ENCODE measurements at places on chromosomes 5 and 9.

DNA sequence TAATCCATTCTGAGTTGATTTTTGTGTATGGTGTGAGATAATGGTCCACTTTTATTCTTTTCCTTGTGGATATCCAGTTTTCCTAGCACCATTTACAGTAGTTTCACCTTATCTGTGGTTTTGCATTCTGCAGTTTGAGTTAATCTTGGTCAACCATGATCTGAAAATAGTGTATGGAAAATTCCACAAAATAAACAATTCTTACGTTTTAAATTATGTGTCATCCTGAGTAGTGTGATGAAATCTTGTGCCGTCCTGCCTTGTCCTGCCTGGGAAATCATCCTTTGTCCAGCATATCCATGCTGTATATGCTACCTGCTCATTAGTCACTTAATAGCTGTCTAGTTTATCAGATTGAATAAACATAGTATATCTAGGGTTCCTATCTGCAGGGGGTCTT lies 42.1 kb downstream of the CDC42SE2 start:
- DNase-seq = no peak

DNA sequence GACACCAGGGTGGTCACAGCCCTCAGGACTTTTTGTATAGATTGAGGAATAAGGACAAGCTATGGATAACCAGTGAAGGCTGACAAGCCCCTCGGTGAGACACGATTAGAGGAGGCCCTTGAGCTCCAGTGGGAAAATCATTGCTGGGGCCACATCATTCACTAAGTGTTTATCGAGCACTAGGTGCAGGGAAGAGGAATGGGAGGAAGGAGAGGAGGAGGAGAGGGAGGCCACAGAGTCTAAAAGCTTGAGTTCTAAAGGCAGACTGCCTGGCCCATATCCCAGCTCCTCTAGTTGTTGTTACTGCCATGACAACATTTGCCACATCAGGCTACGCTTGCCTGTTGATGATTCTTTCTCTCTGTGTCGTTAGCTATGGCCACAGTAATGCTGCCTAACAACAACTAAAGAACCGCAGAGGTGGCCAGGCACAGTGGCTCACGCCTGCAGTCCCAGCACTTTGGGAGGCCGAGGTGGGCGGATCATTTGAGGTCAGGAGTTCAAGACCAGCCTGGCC lies 37.6 kb downstream of the NKX2-5 start:
- no peak for DNase-seq

DNA sequence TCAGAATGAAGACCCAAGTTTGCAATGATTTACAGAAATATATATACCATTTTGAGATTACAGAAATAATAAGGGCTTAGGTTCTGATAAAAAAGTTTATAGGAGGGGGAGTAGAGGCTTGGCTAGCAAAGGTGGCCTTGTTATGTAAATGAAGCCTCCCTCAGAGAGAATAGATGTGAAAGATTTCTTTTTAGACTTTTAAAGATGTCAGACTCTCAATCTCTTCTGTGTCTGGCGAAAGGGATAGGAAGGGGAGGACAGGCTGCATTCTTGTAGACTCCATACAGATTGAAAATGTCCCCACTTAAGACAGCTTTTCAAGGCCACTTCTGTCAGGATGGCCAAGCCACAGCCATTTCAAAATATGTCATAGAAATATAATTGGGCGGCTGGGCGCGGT lies 63.1 kb upstream of the CLINT1 start:
- no peak for DNase-seq

DNA sequence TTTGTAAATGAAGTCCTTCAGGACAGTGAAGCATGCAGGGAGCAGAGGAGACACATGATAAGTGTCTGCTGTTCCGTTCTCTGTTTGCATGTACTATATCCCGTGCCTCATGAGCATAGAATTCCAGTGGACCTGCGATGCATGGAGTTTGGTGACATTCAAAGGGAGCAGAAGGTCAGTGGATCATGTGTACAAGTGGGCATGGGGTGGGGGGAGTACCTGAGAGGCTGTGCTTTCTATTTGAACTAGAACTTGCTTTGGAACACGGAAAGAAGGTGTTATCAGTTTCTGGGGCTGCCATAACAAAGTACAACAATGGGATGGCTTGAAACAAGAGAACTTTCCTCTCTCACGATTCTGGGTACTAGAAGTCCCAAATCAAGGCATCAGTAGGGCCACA lies 5.1 kb upstream of the CCNJL start:
- DNase-seq = no peak

- DNase-seq = no peak
Measured at GRCh38 chr9:108645520-108645919, 210.3 kb downstream of the ACTL7B start.

DNA sequence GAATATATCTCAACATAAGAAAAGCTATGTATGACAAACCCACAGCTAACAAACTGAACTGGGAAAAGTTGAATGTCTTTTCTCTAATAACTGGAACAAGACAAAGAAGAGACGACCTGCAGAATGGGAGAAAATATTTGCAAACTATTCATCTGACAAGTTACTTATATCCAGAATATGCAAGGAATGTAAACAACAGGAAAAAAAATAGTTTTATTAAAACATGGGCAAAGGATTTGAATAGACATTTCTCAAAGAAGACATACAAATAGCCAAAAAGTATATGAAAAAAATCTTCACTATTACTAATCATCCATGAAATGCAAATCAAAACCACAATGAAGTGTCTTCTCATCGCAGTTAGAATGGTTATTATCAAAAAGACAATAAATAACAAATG lies 181.7 kb upstream of the TLX3 start:
- no peak for DNase-seq

DNA sequence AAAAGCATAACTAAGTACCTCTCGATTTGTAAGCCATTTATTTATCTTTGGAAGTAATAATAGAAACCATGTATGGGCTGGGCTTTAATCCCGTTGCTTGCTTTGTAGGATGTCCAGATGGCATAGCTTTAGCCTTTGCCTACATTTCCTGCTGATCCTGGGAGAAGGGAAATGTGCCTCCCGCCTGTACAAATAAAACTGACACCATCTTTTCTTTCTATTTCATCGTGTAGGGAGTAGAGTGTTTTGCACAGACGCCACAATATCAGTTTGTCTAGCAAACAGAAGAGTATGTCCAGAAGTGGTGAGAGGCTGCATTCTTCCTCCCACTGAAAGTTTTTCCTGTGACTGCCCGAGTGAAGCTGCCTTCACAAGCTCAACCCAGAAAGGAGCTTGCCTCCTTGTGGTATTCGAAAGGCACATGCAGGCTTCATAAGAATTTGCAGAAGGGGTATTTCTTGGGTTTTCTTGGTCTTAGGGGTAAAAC lies 24.7 kb upstream of the TJP2 start:
- DNase-seq = no peak

- DNase-seq = no peak
Measured at GRCh38 chr5:93327605-93328004, 253.4 kb downstream of the NR2F1-AS1 start.

DNA sequence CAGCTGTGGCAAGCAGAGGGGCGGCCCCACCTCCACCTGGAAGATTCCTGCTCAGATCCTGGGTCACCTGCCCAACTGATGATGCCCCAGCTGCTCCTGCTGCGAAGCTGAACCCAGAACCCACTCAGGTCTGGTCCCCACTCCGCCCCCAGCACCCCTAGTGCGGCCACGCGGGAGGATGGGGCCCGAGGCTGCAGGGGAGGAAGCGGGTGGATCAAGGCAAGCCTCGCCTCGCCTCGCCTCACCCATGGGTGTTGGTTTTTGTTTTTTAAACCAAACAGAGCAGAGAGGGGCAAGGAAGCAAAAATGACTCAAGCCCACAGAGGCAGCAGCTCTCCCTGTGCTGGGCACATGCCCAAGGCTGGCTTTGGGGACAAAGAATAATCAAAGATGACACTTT lies 23.2 kb downstream of the ABO start:
- DNase-seq = peak; percentile 5

GRCh38 chr5:130279386-130279785 lies 375.1 kb downstream of the CHSY3 start:
- no peak for DNase-seq

DNA sequence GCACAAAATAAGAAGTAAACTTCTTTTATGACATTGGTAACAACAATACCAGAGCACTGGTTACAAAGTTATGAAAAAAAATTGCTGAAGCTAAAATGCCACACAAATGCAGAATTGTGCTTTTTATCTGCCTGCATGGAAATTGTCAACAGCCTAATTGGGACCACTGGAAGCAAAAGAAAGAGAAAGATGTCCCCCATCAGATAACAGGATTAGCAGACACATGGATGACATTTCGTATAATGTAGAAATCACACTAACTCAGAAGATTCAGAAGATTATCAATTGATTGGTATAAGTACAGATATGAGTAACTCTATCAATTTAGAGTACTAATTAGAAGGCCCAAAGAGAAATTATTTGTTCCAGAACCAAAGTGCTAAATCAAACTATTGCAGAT lies 19.1 kb upstream of the FRMD3 start:
- DNase-seq = no peak

DNA sequence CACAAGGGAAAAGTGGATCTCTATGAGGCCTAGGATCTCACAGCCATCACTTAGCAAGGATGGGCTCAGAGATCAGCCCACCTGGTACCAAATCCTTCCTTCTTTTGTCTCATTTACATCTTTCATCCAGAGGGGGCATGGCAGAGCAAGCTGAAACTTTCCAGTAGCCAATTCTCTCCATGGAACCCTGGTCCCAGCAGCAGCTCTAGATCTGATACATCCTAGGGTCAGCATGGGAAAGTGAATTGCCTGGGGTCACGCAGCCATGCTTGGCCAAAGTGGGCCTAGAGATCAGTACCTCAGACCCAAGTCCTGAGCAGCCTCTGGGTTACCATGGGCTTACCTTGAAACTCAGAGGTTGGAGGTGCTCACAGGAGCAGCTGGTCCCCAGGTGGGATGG lies 170.5 kb downstream of the GABBR2 start:
- no peak for DNase-seq

GRCh38 chr9:134557331-134557730 lies 84.3 kb upstream of the COL5A1 start:
- DNase-seq = peak; percentile 28

DNA sequence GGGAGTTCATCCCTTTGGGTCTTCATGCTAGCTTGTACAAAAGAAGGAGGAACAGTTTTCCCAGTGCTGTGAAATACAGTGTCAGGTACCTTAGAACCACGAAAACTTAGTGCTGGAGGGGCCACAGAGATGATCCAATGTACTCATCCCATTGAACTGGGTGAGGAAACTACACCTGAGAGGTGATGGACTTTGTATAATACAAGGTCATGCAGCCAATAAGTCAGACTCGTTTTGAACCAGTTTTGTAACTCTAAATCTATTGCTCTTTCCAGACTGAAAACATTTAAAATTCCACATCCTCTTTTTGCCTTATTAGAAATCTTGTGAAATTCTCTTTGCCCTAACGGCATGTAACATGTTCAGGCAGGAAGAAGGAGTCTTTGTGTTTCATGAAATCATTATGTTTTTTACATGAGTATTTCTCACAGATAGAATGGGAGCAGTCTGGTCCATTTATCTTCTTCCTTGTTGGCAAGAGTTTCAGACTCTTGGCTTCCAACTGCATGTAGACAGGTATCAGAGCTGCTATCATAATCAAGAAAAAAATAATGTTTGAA lies 146.8 kb upstream of the FBXL7 start:
- no peak for DNase-seq

DNA sequence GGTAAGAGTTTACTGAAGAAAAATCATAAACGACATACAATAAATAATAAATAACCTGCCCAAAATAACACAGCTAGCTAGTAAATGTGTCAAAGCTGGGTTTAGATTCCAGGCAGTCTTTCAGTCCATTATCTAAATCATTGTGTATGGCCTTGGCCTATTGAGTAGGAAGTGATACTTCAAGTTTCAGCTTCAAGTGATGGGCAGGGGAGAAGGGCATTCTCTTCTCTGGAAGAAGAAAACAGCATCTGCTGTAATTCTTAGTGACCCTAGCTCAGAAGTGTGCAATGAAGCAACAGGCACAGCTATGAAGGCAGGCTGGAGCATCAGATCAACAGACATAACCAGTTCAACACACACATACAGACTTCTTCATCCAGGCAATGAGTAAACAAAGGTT lies 42.5 kb downstream of the FNIP1 start:
- DNase-seq = no peak

- no peak for DNase-seq
Measured at GRCh38 chr5:100623719-100624118, 88.5 kb downstream of the FAM174A start.

GRCh38 chr5:133531594-133531993 lies 80.7 kb downstream of the FSTL4 start:
- no peak for DNase-seq

GRCh38 chr5:636951-637350 lies 24.8 kb downstream of the CEP72 start:
- no peak for DNase-seq

DNA sequence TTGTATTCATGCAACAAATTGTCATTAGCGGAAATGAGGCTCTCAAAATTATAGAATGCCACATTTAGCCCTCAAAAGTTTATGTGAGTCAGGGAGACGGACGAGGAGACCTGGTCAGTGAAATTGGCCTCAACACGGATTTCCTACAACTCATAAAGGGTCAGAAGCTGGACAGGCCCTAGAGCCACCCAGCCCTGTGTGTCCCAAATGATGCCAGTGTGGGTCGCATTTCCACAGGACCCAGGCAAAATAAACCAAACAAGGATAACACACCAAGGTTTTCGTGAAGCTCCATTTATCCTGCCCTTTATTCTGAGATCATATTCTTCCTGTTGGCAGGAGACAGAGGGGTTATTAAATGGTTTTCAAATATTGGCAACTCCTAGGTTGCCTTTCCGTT lies 72.0 kb upstream of the COL5A1 start:
- DNase-seq = no peak

- no peak for DNase-seq
Measured at GRCh38 chr5:152676196-152676595, 271.1 kb upstream of the NMUR2 start.

GRCh38 chr5:149285153-149285552 lies 13.5 kb downstream of the AFAP1L1 start:
- no peak for DNase-seq

DNA sequence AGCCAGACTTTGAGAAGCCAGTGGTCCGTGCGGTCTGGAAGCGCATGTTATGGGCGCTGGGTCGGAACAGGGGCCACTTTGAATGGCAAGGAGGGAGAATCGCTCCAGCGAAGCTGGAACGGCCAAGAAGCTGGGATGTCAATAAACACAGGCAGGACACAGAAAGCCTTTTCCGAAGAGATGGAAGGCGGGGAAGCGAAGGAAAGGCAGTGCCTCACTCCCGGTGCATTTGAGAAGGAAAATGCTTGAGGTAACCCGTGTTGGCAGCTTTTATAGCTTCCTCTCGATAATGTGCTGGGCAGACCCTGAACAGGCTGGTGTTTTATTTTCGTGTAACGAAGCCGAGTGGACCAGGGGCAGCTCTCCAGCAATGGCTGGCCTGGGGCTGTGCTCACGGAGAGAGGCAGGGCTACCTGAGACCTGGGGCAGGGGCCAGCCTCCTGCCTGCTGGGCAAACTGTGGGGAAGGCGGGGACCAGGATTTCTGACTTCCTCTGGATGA lies 84.2 kb upstream of the SPRY4 start:
- DNase-seq = no peak

All from dorsolateral prefrontal cortex (tissue), 122 donors.